Mesothelial cell of epicardium (in vitro differentiated cells): ENCODE measurements at places on chromosomes 6 and 20.

- no peak for DNase-seq
Observed at GRCh38 chr20:39676241-39676640, 714.1 kb downstream of the DHX35 start.

- DNase-seq, result no peak
Observed at GRCh38 chr6:132675002-132675401, 16.0 kb upstream of the TAAR1 start.

DNA sequence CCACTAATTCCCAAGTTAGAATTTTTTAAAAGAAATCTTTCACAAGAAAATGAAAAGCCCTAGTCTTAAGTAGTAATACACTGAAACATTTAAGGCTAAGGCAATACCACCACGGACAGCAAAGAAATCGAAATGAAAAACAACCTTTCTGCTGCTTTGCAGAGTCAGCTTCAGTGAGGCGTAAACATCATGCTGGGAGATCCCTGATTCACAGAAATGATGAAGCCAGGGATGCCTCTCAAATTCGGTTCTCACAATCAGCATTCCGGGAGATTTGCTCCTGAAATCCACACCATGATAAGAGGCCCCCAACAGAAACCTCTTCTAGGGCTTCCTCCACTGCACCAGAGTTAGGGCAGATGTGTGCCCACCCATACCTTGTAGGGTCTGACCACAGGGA lies 18.6 kb downstream of the RRBP1 start:
- DNase-seq, result no peak

GRCh38 chr6:36698196-36698595 lies 570 bp downstream of the RAB44 start:
- DNase-seq, result no peak

- no peak for DNase-seq
Observed at GRCh38 chr6:92270365-92270764, 1149.0 kb downstream of the EPHA7 start.

- no peak for DNase-seq
Observed at GRCh38 chr6:21590346-21590745, 3.2 kb upstream of the SOX4 start.

DNA sequence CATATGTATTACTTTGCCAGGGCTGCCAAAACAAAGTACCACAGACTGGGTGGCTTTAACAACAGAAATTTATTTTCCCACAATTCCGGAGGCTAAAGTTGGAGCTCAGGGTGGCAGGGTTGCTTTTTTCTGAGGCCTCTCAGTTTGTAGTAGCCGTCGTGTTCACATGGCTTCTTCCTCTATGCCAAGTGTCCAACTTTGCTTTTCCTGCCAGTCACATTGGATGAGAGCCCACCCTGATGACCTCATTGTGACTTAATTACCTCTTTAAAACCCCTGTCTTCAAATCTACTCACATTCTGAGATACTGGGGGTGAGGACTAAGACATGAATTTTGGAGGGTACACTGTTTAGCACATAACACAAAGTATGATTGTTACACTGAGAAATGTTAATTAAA lies 9.9 kb upstream of the ECT2L start:
- DNase-seq, result no peak

- DNase-seq, result no peak
Observed at GRCh38 chr6:119240257-119241110, 109.1 kb downstream of the MAN1A1 start.

DNA sequence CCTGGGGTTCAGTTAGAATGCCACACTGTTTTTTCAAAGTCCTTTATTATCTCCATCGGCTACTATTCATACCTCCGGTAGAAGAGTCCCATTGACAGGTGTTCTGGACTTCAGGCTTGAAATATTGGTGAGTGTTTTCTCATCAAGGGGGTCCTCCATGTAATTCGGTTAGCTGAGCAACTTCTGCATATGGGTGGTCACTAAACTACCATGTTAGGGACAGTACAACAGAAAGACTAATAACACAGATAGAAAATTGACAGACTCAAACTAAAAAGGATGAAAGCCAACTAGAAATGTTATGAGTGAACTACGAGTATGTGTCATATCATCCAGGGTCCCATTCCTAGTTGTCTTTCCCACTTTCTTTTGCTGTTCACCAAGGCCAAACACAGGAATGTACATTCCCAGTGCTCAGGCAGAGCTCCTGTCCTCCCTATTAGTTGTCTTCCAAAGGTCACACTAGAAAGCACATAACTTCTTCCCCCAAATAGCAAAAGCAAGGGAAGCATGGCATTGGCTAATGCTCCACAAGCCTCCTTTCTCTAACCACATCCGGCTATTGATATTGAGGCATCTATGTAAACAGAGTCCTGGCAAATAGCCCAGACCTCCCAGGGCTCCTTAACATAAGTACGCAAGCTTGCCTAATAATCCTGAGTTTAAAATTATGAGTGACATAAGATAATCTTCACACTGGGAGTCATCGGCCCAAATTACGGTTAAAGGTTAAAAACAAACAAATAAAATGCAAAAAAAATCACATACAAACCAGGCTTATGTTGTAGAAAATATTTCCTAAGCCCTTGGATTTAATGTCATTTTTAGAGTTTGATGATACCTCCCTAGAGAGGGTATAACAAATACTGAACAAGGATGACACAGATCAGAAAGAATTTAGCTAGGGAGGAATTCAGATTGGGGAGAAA lies 13.2 kb downstream of the CCN2 start:
- no peak for DNase-seq

GRCh38 chr6:50049829-50050228 lies at the start of gene DEFB112:
DEFB112 (minus strand) TSS chr6:50049929; CDS start chr6:50049869, 60 bp downstream.
- no peak for DNase-seq

DNA sequence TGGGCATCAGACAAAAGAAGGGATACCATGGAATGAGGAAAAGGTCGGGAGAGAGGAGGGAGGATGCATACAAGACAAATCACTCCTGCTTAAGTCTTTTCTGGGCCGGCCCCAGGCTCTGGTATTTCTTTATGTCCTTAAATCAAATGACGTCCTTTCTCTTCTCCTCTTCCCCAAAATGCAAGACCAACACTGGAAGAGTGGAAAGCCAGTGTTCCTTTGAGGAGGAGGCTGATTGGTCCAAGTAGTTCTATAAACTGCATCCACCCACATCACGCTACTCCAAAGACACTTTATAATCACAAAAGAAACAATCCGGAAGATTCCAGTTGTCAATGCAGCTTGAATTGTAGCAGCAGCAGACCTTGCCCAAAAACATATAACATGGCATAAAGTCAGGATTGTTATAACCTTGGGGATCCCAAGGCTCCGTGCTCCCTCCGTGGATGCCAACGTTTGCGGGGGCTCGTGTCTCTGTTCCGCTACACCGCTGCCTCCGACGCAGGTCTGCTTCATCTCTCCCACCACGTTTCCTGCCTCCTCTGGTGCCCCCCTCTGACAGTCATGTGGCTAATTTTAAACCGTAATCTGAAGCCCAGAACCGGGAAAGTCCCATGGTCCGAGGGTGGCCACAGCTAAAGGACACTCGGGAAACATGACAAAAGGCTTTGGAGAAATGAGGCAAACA lies 47.1 kb downstream of the MCUR1 start:
- DNase-seq, result no peak

- DNase-seq, result no peak
Observed at GRCh38 chr6:107756660-107757355, 67.3 kb downstream of the SCML4 start.

GRCh38 chr20:51641866-51642265 lies 99.3 kb upstream of the NFATC2 start:
- DNase-seq, result no peak

- DNase-seq, result no peak
Observed at GRCh38 chr20:1862663-1863053, 32.5 kb upstream of the SIRPA start.

DNA sequence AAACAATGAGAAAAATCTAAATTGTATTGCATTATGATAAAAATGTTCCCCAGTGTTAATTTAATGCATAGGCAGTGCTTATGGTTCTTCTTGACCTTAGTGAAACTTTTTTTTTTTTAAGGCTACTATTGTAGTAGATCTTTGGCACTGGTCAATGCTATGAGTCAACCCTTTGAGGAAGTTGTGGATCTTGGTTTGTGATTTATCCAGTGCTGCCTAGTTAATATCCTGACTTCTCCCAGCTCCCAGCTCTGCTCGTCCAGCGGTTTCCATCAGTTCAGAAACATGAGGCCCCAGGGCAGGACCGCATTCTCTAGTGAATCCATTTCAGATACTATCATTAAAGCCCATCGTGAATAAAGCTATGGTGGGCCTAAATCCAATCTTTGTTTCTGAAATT lies 364.5 kb upstream of the JARID2 start:
- no peak for DNase-seq

DNA sequence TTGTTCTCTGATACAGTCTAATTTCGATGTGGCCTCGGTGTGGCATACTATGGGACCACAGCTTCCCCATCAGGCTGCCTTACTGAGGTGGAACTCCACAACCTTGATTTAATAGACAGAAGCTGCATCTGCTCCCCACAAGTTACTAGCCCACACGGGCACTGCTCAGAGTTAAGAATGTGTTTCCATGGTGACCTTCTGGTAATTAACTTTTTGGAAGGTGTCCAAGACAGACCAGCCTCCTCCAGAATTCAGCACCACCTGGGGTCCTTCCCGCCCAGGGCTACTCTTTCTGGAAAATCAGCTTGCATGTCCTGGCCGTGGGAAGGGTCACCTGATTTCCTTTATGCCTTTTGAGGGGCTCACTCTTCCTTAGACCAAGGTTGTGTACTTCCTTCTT lies 48.7 kb upstream of the CDH4 start:
- no peak for DNase-seq

DNA sequence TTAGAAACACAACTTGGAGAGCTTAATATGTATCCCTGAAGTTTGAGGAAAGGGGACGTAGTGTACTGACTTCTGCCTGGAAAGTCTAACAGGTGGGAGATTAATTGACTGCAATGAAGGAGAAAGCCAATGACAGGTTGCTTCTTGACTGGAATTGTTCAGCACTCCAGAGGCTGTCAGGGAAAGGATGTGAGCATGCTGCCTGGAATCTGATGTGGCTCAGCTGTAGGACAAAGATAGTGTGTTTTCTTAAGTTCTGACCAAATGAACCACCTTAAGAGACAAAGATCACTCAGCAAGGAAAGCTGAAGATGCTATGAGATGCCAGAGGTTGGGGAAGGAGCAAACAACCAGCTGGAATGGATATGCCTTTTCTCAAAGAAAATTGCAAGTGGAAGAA lies 185.8 kb downstream of the PHF3 start:
- no peak for DNase-seq

DNA sequence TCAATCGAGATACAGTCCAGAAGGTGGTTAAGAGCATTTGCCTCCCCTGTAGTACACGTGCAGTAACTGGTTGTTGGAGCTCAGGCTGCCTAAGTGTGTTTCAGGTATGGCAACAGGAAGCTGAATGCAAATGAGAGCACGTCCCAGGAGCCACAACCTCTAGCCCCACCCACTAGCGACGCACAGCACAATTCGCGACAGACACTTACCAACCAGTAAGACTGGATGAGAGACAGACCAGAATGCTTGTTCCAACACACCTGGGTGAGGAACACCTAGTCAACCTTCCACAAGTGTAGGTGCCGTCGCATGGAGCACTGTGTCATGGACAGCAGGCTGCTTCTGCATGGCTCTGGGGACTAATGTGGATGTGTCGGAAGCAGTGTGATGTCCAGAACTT lies 7.2 kb upstream of the SERPINB1 start:
- DNase-seq, result no peak
